Stimulated activated CD4-positive, alpha-beta T cell treated with anti-CD3 and anti-CD28 coated beads, Interleukin-15, amount 100 ng/mL, for 1 hour (primary cell): ENCODE measurements at places on chromosomes 5 and 9.

- no peak for DNase-seq
Measured at GRCh38 chr9:14242150-14242805, 71.7 kb downstream of the NFIB start.

DNA sequence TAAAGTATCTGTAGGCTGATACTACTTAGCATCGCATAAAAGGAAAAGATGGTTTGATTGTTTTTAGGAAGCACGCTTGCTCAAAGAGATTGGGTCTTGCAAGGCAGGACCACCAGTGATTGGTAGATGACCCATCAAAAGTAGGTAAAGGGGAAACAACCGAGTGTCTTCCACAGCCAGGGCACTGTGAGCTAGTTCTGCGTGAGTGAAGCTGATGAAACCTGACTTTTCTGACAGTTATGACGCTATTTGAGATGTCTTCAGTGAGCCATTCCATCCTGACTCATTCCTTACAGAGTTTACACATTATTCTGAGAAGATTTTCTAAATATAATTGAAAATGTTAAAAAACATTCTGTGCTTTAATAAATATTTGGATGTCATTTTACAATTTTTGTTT lies 49.7 kb downstream of the BASP1 start:
- DNase-seq = no peak

- DNase-seq = no peak
Measured at GRCh38 chr9:111943200-111943599, 46.6 kb downstream of the UGCG start.

DNA sequence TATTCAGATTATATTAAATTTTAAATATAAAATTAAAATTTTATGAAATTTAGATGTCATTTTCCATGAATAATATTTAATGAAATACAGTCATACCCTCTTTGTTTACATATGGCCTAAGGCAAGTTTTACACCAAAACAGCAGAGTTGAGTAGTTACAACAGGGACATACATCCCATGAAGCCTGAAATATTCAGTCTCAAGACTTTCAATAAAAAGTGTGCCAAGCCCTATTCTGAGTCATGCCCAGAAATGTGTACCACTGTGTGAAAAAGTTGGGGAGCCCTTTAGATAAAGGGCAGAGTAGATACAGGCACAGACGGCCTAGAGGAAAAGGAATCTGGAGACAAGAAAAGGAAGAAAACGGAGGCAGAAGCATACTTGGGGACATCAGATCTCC lies 261.3 kb downstream of the SGCD start:
- DNase-seq = no peak

GRCh38 chr5:148499452-148499851 lies 115.7 kb downstream of the FBXO38 start:
- DNase-seq = no peak

GRCh38 chr5:1110307-1111240 lies 1.3 kb downstream of the SLC12A7 start:
- no peak for DNase-seq

DNA sequence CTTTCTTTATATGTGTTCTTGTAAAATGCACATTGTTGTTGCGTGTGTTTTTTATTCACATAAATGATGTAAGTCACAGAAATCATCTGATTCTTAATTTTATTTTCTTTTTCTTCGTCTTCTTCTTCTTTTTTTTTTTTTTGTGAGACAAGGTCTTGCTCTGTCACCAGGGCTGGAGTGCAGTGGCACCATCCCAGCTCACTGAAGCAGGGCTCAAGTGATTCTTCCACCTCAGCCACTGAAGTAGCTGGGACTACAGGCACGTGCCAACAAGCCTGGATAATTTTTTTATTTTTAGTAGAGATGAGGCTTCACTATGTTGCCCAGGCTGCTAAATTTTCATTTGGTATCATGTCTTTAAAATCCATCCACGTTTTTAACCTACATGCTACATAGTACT lies 28.5 kb upstream of the FANCC start:
- DNase-seq = no peak

- no peak for DNase-seq
Measured at GRCh38 chr5:67287510-67288268, 91.1 kb upstream of the CD180 start.

- no peak for DNase-seq
Measured at GRCh38 chr9:126945682-126946081, 31.1 kb downstream of the RALGPS1 start.

GRCh38 chr5:80963521-80963895 lies 3.3 kb downstream of the RASGRF2 start:
- DNase-seq = no peak

DNA sequence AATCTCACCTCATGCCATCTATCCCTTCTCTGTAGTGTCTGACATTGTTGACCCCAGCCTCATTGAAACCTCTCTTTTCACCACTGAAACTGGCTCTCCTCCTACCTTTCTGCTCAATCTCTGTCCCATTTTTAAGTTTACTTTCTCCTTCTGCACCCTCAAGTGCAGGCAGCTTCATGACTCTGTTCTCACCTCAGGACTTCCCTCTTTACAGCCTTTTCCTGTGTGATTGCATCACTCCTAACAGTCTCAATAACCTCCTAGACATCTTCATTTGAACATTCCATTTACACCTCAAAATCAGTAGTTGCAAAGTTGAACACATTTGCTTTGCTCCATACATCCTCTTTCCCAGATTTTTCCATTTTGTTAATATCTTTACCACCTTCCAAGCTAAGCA lies 172.1 kb downstream of the RASEF start:
- no peak for DNase-seq

- no peak for DNase-seq
Measured at GRCh38 chr9:36905101-36906066, 128.7 kb downstream of the PAX5 start.

DNA sequence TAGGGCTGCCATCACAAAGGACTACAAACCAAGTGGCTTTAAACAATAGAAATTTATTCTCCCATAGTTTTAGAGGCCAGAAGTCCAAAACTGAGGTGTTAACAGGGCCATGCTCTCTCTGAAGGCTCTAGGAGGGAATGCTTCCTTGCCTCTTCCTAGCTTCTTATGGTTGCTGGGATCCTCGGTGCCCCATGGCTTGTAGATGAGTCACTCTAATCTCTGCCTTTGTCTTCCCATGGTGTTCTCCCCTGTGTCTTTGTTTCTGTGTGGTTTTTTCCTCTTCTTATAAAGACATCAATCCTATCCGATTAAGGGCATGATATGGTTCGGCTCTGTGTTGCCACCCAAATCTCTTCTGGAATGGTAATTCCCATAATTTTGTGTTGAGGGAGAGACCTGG lies 178.8 kb upstream of the NREP start:
- DNase-seq = no peak

- DNase-seq = no peak
Measured at GRCh38 chr9:129221233-129221632, 43.2 kb upstream of the IER5L start.

DNA sequence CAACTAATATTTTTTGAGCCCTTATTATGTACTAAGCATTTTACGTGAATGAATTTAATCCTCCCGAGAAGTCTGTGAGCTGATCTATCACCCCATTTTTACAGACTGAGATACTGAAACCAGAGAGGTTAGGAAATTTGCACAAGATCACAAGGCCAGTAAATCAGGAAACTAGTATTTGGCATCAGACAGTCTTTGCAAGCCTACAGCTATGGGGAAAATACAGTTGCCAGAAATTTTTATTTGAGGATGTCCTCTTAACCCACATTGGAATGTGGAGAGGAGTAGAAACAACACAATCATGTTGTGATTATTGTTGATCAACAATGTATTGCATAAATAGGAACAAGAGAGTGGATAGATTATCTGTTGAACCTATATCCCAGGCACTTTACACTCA lies 2.3 kb upstream of the SLC46A2 start:
- DNase-seq = no peak

DNA sequence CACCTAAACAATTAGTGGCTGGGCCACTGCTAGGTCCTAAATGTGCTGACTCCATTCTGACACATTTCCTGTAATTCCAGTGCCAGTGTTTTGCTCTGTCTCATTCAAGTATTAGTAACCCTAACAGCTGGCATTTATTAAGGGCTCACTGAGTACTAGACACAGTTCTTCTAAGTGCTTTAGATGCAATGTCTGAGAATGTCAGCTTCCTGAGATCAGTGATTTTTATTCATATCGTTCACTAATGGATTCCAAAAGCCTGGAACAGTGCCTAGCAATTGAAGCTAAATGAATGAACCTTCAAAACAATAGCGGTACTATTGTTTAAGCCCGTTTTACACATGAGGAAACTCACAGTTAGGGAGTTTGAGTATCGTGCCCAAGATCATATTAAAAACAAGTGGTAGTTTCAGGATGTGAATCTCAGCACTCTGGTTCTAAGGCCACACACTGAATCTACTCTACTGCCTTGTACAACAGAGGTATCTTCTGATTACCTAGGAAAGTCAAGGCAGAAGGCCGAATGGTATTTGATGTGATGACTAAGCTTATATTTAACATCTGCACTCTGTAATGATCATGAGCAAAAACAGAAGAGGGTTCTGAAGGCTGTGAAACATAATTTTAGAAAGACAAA lies 304.0 kb downstream of the PJA2 start:
- no peak for DNase-seq

GRCh38 chr9:133032171-133032570 lies 1.4 kb downstream of the GTF3C5 start:
- DNase-seq = no peak

- no peak for DNase-seq
Measured at GRCh38 chr5:2094616-2094995, 211.9 kb upstream of the IRX4 start.

- DNase-seq = no peak
Measured at GRCh38 chr9:6355728-6356127, 27.6 kb downstream of the TPD52L3 start.

- DNase-seq = no peak
Measured at GRCh38 chr9:27945386-27945785, 372.1 kb upstream of the C9orf72 start.

- DNase-seq = no peak
Measured at GRCh38 chr9:14741369-14741768, 18.8 kb upstream of the CER1 start.

- no peak for DNase-seq
Measured at GRCh38 chr9:104849023-104849422, 78.9 kb downstream of the ABCA1 start.

DNA sequence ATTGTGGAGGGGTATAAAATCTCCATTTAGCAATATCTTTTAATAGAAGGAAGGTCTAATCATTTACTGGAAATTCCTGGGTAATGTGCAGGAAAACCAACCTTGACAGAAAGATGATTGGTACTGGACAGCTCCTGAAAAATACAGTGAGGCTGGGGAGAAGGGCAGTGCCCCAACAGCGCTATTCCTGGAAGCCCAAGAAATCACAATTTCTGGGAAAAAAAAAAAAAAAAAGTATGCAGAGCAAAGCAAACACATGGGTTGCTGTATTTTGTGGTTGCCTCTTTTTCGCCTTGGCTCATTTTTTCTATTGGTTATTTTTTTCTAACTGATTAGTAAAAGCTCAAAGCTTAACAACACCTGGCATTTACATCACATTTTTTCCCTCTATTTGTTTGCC lies 249.7 kb downstream of the ENC1 start:
- DNase-seq = no peak

- DNase-seq = no peak
Measured at GRCh38 chr9:38137342-38137741, 68.3 kb upstream of the SHB start.

GRCh38 chr5:168648576-168648975 lies 69.4 kb upstream of the PANK3 start:
- DNase-seq = no peak

DNA sequence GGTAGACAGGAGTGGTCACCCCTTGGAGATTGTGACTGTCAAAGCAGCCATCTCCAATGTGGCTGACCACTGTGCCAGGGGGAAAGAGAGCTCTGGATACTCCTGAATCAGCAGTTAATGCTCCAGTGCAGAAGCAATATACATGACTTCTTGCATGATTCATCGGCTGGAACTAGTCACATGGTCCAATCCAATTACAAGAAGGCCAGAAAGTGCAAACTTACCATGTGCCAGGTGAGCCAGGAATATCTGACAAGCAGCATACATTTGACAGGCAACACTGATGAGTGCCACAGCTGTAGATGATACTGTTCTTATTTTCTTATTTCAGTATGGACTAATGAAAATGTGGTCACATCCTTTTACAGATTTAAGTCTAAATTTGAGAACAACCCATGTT lies 440.0 kb upstream of the MPDZ start:
- DNase-seq = no peak

- DNase-seq = no peak
Measured at GRCh38 chr9:137756045-137756744, 121.4 kb upstream of the CACNA1B start.

GRCh38 chr5:34488984-34489383 lies 167.1 kb upstream of the RAI14 start:
- DNase-seq = no peak

DNA sequence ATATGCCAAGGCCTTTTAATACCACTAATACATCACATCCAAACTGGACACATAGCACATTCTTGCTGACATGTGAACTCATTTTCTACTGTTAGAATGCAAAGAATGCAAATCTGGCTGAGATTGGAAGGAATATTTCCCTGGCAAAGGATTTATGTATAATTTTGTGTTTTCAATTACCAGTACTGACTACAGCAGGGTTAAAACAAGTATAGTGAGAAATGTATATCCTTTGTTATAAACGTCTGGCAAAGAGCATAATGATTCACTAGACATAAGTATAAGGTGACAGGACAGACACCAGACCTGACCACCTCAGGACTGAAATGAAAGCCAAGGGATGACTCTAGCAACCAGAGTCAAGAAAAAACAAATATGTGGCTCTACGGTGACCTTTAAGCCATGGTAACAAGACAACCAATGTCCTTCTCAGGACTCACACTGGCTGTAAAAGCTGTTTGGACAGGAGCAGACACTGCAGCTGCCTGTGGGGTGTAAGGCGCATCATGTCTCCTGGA lies 95.0 kb downstream of the MRPS27 start:
- DNase-seq = no peak

DNA sequence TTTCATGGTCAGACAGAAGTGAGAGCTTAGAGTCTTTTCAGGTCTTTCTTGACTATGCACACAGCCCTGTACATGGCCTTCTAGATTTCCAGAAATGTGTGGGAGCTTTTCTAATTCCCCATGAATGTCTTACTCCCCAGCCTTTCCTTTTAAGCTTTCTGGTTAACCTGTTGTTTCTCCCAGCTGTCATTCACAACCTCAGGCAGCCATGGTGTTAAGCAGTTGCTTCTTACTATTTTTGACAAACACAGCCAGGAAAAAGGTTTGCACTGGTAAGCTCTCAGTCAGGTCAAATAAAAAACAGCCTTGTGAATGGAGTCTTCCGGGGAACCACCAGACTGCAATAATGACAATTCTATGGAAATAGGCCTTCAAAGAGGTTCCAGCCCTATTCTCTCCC lies 84.9 kb downstream of the MTREX start:
- DNase-seq = no peak

DNA sequence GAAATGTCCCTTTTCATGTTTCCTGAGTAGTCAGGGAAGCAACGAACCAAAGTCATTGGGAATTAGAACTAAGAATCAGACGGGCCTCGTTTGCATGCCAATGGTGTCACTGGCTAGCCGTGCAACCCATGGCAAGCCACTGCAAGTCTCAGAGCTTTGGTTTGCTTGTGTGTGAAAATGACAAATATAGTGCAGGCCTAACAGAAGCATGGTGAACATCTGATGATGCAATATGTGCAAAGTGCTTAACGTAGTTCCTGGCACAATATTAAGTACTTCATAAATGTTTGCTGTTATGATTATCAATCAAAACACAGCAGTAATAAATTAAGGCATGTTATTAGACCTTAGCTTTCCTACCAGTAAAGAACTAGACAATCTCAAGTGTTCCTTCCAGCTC lies 118.0 kb upstream of the TRIM32 start:
- no peak for DNase-seq
